ENCODE measurements at places on chromosomes 16 and 17.
A peak's percentile ranks its signal among the peaks of the same experiment; 100 is the strongest.

GRCh38 chr16:67773569-67774456 lies 32.5 kb downstream of the RANBP10 start:
- DNase-seq: peak; percentile 57

GRCh38 chr16:79210607-79211006 lies 389.9 kb downstream of the MAF start:
- no peak for DNase-seq

DNA sequence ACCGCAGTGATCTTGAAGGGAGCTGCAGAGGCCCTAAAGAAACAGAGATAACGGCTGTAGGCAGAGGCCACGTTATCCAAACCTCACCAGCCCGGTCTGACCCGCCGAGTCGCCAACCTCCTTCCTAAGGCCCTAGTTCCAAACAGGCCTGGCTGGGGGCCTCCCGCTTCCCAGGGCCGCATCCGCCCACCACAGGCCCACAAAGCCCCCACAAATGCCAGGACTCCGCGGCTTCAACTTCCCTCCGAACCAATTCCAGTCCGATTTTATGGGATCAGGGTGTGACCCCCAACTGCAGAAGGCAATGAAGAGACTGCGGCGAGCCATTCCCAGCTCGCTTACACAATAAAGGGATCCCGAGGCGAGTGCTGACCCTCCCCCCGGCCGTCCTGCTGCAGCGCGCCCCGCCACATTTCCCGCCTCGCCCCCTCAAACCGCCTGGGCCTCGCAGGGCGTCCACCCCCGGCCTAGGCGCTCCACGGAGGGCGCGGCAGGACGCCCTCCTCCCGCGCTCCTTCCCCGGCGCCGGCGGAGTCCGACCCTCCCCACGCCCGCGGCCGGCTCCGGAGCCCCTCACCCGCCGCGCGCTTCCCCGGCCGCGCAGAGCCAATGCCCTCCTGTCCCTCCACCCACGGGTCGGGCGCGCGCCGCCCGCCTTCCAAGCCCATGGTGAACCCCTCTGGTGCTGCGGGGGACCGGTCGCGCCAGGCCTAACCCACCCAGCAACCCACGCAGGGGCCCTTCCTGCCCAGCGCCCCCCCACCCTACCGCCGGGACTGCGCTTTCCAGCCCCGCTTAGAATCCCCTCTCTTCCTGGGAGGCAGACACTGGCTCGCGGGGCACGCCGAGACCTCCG lies 926 bp downstream of the MYH10 start:
- peak; percentile 36 for DNase-seq

GRCh38 chr17:4173781-4174180 lies 30.8 kb downstream of the CYB5D2 start:
- no peak for DNase-seq

DNA sequence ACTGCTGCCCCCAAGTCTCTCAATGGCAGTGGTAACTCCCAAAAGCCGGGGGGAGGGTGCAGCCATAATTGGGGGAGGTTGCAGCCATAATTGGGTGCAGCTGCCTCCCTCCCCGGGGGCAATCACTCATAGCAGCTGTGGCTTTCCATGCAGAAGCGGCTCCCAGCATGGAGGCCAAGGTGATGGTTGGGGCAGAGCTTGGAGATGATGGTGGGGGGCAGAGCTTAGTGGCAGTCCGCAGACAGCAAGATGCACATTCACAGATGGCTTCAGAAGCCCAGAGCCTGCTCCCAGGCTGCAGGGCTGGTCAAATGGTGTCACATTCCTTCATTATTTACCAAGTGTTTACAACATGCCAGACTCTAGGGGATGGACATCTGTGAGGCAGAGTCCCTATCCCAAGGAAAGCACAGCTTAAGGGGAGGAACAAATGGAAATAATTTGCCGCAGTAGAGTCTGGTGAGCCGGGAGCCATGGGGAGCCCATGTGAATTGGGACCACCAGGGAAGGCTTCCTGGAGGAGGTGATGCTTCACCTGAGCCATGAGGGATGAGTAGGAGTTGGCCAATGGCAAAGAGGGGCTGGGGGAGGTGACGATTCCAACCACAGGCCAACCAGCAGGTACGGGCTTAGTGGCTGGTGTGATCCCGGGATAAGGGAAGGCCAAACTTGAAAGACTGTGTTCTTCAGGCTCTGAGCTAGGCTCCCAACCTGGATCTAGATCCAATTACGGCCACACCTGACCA lies 8.1 kb downstream of the DOC2B start:
- DNase-seq: no peak

DNA sequence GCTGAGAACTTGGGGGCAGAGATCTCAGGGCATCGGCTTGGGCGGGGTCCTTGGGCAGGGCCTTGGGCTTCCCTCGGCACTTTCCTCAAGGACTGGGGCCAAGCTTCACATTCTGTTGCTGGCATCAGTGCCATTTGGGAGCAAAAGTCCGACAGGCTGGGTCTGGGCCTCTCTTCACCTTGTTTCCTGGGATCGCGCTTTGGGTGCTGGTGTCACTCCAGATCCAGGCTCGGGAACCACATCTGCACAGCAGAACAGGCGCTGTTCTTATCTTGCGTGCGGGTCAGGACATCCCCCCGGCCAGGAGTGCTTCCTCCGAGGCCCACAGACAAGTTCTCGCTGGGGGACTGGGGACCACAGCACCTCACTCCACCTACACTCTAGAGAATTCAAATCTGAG lies 31.1 kb upstream of the CDH15 start:
- no peak for DNase-seq

DNA sequence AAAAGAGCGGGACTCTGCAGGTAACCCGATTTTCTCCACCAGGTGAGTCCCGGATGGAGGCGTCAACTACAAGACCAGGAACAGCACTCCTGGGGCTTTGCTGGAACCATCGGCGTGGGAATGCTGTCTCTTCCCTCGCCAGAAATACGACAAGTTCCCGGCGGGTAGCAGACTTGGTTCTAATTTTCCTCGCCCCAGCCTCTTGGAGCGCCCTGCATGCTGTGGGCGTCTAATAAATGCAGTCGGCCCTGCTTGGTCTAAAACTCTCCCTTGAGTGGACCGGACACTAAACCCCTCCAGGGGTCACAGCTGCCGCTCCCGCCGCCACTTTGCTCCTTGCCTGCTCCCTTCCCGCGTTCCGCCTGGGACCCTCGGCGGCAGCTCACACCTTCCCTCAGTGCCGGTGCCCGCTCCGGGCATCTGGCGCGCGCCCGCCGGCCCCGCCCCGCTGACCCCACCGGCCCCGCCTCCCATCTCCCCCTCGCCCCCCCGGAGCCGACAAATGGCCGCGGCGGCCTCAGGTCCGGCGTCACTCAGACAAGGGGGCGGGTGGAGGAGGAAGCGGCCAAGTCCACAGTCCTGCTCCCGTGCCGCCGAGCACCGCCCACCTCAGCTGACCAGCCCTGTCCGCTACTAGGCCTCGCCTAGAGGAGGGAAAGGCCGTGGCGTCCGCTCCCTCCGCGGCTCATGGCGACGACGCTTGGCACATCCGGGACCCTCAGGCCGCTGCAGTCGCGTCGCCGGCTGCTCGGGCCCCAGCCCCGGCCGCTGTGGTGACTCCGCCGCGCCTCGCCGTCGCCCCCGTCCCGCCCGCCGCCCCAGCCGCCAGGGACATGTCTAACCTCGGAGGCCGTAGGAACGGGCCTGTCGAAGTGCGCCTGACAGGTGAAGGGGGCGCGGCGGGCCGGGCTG lies 65.8 kb downstream of the KPNA2 start:
- peak; percentile 90 for DNase-seq

DNA sequence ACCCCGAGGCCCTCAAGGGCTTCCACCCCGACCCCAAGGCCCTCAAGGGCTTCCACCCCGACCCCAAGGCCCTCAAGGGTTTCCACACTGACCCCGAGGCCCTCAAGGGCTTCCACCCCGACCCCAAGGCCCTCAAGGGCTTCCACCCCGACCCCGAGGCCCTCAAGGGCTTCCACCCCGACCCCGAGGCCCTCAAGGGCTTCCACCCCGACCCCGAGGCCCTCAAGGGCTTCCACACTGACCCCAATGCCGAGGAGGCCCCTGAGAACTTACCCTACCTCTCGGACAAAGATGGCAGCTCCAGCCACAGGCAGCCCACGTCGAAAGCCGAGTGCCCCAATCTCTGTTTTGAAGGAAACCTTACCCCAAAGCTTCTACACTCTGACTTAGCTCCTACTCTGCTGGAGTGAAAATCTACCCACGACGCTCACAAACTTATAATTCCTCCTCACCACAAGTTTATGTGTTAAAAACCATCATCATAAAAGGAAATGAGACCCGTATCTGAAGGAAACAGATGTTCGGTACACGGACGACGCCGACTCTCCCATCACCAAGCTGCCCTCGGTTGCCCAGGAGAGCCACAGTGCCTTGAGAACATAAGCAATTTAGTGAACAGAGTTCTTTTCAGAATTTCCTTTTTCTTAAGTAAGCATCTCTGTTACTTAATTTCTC lies 61.2 kb upstream of the RPH3AL start:
- DNase-seq: no peak

DNA sequence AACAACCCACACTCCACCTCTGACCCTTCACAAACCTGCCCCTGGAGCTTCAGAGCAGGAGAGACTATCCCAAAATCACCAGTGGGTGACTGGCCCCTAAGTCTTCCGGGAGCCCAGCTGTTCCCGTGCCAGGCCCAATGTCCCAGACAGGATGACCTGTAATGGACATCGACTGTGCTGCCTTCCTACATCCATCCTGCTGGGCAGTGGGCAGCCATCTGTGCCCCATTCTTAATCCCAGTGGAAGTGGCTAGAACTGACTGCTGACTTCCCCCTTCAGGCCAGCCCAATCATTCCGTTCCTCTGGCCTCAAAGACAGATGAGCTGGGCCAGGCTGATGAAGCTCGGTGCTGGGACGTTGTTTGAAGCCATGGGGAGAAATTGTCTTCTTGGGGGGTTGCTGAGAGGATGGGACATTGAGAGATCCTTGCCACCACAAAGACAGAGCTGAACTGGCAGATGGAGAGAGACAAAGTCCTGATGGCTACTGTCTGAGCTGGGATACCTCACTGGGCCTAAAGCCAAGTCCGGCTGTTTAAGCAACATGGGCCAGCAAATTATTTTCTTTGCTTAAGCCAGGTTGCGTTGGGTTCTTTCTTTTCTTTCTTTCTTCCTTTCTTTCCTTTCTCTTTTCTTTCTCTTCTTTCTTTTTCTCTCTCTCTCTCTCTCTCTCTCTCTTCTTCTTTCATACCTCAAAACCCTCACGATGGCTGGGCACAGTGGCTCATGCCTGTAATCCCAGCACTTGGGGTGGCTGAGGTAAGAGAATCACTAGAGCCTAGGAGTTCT lies 17.9 kb upstream of the ALOX15B start:
- no peak for DNase-seq

GRCh38 chr16:73057291-73058210 lies 9.6 kb upstream of the ZFHX3 start:
- DNase-seq: peak; percentile 47

DNA sequence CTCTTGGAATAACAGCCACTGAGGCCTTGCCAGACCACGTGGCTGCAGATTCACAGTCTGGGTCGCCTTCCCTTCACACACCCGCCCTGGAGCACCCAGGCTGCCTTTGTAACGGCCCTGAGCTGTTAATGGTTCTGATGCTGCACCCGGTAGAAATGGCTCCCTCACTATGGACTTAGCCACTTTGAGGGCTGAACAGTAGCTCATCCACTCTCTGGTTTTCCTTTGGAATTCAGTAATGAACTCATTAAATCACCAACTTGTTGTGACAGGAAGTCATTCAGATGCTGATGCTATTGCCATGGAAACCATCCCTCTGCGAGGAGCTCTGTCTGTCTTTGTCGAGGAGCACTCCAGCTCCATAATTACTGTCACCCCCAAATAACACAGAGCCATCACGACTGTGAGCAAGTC lies 59.2 kb downstream of the CDK5R1 start:
- no peak for DNase-seq

GRCh38 chr17:49021095-49021767 lies 24.0 kb downstream of the IGF2BP1 start:
- DNase-seq: no peak

DNA sequence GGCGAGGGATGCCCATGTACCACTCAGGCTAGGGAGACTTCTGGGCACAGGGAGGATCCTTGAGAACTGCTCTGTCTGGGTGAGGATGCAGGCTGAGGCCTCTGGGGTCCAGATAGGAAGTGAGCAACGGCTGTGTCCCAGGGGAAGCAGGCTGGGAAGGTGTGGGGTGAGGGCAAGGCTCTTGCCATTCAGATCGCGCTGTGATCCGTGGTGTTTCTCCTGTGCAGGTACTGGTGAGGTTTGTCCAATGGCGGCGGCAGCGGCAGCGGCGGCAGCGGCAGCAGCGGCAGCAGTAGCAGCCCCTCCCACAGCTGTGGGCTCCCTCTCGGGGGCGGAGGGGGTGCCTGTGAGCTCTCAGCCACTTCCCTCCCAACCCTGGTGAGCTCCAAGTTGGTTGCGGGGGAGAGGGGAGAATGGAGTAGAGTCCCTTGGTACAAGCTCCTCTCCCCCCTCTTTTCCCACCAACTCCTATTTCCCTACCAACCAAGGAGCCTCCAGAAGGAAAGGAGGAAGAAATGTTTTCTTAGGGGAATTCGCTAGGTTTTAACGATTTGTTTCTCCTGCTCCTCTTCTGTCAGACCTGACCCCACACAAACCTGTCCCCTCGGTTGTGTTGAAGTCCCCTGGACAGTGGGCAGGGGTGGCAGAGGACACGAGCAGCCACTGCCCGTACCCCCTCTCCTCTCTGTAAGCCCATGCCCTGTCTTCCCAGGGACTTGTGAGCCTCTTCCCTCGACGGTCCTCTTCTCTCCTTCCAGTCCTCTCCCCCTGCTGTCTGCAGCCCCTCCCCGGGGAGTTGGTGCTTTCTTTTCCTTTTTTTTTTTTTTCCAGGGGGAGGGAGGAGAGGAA lies 1.9 kb upstream of the PRRT2 start:
- DNase-seq: no peak

DNA sequence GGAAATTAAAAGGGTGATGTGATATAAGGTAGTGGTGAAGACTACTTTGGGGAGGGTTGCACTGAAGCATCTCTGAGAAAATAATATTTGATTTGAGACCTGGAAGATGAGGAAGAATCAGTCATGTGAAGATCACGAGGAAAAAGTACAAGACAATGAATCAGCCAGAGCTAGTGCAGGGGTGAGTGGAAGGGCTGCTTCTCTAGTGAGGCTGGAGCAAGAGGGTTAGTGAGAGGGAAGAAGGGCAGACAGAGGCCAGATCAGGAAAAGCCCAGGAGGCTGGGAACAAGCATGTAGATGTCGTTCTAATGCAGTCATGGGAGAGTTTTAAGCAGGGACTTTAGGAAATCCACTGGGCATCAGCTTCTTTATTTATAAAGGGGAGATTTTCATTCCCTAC lies 504.2 kb upstream of the SALL1 start:
- no peak for DNase-seq

DNA sequence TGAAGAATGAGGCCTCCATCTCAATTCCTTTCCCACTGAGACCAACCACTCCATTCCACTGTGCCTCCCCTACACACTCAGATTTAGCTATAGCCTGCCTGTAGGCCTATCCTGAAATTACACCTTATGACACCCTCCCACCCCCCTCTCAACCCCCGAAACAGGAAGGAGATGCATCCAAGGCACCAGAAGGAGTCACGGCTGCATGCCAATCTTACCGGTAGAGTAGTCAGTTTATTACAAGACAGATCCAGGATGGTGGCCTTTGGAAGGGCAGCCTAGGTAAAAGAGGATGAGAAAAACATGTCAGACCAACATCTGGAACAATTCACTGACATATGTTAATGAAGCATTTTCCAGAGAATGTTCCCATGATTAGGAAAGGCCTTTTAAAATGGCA lies 2.6 kb downstream of the LRRC59 start:
- DNase-seq: peak; percentile 22

- DNase-seq: no peak
Measured at GRCh38 chr16:11615748-11616447, 29.2 kb upstream of the LITAF start.

- DNase-seq: no peak
Measured at GRCh38 chr16:3553138-3553923, 23.9 kb downstream of the NLRC3 start.

Data from fibroblast of pulmonary artery (primary cell).